Activated B cell treated with CpG ODN at 0.5 μM for 24 hours (primary cell): ENCODE measurements at places on chromosomes 12 and 14.

GRCh38 chr14:51962711-51963110, 26.6 kb upstream of the RTRAF start:
- no peak for DNase-seq

DNA sequence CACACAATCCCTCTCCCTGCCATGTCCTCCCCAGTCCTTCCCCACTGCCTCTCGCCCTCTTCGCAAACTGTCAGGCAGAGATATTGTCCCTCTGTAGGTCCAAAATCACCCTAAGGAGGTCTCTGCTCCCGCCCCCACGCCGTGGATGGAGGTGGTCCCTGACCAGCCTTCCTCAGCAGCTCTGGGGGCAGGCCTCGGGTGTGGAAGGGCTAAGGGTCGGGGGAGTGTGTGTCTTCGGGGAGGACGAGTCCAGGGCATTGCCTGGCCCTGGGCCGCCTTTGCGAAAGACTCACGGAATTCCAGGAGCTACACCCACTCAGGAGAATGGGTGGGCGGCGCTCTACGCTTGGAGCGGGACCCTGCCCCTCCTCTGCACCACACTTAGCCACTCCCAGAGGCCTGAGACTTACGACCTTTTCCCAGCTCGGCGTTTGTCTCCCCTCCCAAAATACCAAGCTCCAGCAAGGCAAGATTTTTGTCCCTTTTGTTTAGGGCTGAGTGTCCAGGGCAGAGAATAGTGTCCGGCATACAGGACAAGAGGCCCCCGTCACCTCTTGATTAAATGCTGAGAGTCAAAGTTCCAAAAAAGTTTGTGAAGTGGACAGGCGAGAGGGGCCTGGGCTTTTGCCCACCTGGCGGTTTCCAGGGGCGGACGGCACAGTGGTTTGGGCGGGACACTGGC, 881 bp downstream of the PYGL start:
- DNase-seq, result no peak

GRCh38 chr14:64249363-64249762, 44.8 kb downstream of the ESR2 start:
- DNase-seq, result no peak

DNA sequence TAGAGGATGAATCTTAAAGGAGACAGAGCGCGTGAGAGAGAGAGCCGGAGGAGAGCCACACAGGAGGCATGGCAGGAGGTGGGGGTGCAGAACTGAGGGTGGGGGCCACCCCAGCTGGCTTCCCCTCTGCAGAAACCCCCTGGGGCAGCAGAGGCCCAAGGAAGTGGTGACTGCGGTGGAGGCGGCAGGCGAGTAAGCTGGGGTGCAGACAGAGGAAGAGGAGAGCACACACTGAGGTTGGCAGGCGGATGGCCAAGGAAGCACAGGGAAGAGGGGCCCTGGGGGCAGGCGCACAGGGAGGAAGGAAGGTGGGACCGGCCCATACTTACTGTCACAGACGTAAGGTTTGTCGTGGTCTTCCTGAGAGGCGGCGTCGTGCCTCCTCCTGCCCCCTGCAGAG, 179.8 kb downstream of the DPF3 start:
- DNase-seq, result peak; percentile 44

DNA sequence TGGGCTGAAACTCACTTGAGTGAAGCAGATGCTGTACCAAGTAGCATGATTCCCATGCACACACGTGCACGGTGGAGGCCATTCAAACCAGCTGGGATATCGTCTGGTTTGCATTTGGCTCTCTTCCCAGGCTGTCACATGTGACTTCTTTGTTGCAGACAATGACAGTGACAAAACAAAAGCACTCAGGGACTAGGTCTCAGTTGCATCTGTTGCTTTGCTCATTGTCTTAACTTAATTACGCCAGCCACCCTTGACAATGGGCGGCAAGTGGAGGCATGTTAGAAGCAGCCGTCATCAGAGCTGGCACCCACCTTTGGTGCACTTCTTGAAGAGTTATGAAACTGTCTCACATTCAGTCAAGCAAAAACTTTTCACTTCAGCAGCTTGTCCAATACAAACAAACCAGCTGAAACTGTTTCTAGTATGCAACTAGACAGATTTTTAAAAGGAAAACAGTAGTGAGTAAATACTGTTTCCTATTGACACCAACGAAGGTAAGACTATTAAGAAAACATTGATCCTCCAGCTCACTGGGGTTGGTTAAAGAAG, 74.3 kb downstream of the IGF1 start:
- DNase-seq, result no peak
